Left renal pelvis (tissue), 4 donors: ENCODE measurements at places on chromosomes 1 and 21. TPM values are rescaled to one million over a fixed set of nuclear protein-coding genes. Genes with fewer than 3 reads are reported as not detected.

DNA sequence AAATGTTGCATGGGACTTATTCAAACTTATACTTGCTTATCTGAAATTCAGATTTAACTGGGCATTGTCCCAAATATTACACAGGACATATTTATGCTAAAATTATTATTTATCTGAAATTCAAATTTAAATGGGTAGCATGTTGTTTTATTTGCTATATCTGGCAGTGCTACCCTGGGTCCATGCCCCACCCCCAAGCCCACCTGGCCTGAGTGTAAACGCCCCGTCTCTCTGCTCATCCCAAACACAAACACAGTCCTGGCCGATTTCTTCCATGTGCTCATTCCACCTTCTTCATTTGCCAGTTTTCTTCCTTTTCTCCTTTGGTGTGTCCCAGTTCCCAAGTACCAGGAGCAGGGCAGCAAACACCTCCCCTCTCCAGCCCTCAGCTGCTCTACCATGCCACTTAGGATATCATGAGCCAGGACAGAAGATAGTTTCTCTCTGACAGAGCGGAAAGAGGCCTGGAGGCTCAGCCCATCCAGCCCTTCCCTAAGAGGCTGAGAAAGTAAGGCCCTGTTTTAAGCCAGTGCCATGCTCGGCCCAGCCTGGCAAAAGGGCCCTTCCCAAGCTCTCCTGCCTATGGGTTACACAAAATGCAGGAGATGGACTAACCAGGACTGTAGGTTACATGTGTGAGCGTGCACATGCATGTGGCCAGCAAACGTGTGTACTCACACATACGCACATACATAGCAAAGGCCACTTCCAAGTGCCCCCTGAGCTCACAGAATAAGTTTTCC lies 69.5 kb downstream of the UBE2T start:
- DNase-seq = no peak

DNA sequence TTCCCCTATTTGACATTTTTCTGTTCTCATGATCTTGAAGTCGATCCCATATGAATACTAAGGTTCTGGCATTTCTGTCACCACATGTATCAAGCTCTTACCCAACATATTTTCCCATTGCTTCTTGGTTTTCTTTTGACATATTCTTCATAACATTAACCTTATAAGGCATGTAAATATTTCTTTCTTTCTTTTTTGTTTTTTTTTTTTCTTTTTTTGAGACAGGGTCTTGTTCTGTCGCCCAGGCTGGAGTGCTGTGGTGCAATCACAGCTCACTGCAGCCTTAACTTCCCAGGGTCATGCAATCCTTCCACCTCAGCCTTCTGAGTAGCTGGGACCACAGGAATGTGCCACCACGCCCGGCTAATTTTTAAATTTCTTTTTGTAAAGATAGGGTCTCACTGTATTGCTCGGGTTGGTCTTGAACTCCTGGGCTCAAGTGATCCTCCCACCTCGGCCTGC lies 33.1 kb upstream of the ERRFI1 start:
- DNase-seq = no peak

The BSND gene
- polyA plus RNA-seq = 4.5 TPM

The PGM1 gene
- 31.7 TPM for polyA plus RNA-seq

The DNM3 gene
- polyA plus RNA-seq = 6.6 TPM
